Karpas-422 (cell line): ENCODE measurements at places on chromosomes 7 and 10. TPM values are rescaled to one million over a fixed set of nuclear protein-coding genes. Genes with fewer than 3 reads are reported as not detected.

DNA sequence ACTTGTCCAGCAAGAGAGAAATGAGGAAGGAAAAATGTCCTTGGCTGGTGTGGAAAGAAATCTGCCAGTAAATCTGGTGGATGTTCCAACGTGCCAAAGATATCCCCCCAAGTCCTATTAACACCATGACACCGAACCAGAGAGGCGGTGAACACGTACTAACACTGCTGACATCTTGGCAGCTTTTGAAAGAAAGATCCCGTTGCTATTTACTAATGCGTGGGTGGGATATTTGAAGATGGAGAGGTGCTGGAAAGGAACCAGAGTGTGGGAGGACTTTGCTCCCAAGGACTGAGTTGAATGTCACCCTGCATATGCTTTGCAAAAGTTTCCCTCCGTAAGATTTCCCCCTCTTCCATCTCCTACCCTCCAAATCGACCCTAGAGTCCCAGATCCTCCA, 7.9 kb downstream of the CCDC3 start:
- DNase-seq, result no peak

DNA sequence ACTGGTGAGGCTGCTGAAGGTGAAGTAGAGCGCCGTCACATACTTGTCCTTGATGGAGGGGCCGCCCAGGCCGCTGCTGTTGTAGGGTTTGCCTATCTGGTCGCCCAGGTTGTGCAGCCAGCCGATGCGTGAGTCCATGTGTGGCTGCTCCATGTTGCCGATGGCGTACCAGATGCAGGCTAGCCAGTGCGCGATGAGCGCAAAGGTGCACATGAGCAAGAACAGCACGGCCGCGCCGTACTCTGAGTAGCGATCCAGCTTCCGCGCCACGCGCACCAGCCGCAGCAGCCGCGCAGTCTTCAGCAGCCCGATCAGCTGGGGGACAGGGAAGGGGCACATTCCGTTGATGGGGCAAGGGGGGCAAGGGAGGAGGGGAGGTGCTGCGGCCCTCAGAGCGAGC, 26.6 kb downstream of the KCNH2 start:
- DNase-seq, result no peak

DNA sequence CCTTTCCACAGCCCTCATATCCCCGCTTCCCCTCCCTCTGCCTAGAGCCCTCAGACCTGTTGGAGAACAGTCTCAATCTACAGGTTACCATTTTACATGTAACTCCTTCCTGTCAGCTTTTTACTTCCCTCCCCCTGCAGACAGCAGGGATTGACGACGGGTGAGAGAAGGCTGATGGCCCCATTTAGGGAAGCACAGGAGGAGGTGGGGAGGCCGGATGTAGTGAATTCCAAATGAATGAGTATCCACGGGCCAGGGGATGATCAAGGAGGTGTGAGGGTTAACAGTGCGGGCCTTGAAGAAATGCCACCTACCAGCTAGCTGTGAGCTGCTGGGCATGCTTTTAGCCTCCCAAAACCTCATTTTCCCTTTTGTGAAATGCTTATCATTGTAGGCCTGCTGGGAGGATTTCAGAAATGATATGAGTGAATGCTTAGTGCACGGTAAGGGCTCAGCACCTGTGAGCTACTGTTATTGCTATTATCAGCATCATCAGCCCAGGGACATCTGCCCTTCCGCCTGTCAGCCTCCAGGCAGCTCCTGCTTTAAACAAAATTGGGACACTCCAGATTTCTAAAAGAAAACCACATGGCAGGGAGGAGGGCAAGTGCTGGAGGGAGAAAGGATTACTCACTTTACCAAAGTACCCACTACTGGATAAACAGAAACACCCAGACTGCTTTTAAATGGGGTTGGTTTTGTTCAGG, 6.5 kb upstream of the NANOS1 start:
- no peak for DNase-seq

KLHL7 gene
- 20.2 and 23.1 TPM in 2 replicates for total RNA-seq

- no peak for DNase-seq
These were observed 110.7 kb downstream of the C1GALT1 start for GRCh38 chr7:7293092-7293491.

DNA sequence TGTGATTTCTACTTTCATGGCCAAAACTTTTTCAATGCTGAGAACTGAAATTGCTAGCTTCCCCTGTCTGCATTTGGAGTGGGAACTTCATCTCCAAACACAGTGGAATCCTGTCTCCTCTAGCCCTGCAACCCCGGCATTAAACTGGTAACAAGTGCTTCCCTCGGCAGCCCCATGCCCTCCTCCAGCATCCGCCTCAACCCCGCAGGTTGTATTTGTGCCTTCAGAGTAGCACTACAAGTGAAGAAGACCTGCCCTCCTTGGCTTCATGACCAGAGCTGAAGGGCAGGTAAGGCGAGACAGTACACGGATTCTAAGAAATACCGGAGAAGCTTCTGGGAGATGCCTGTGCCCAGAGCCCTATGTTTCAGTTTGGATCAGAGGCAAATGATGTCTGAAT, 16.9 kb downstream of the C10orf53 start:
- no peak for DNase-seq

OR2A42 gene
- not detected in 2 replicates for total RNA-seq

STEAP4 gene
- not detected in 2 replicates for total RNA-seq

DNA sequence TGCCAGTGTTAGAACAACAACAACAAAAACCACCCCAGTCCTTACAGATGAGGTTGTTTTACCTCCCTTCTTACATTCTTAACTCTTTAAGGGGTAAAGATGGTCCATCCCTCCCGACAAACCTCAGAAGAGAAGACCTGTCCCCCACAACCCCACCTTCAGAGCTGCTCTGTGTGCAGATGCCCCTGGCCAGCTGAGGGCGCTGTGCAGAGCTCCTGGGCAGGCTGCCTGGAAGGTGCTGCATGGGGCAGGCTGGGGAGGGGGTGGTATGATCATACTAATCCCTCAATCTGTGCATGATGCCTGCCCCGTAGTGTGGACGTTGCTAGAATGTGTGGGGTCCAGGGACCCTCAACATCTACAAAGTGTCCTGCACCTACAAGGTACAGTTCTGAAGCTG, 387.1 kb downstream of the INHBA start:
- no peak for DNase-seq
